AG04449 (cell line): ENCODE measurements at places on chromosomes 4 and X.

DNA sequence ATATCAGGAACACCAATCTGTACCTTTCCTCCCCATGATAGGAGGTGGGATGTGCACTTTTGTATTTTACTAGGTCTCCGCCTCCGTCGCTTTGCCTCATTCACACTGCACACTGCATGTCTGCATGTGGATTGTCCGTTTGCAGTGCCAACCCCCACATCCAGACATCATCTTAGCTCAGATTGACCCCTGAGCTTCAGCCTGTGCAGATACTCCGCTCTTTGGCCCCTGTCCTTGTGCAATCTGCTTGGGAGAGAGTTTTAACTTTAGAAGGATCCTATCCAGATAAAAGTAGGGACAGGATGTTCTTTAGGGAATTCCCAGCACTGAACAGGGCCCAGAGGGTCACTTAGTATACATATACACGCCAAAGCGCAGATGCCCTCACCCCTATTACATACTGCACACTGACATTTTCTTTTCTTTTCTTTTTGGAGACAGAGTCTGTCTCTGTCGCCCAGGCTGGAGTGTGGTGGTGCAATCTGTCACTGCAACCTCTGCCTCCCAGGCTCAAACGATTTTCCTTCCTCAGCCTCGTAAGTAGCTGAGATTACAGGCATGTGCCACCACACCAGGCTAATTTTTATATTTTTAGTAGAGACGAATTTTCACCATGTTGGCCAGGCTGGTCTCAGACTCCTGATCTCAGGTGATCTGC lies 43.3 kb upstream of the FBXW7 start:
- no peak for DNase-seq

DNA sequence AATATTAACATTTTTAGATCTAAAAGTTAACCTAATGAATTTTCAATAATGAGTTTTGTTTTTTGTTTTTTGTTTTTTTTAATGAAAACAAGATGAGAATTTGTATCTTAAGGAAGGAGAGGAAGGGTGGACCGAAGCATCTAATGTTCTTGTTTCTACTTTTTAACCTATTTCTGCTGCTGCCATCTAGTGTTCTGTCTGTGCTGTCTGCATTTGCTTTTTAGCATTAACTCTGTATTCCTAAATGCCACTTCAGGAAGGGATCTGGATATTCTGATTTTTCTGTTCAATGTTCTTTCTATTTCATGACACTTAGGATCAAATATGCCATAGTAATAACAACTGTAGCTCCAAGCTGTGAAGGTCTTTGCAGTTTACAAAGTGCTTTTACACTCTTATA lies 161.7 kb downstream of the BRWD3 start:
- no peak for DNase-seq

GRCh38 chr4:26916195-26916594 lies 55.6 kb downstream of the STIM2 start:
- no peak for DNase-seq

DNA sequence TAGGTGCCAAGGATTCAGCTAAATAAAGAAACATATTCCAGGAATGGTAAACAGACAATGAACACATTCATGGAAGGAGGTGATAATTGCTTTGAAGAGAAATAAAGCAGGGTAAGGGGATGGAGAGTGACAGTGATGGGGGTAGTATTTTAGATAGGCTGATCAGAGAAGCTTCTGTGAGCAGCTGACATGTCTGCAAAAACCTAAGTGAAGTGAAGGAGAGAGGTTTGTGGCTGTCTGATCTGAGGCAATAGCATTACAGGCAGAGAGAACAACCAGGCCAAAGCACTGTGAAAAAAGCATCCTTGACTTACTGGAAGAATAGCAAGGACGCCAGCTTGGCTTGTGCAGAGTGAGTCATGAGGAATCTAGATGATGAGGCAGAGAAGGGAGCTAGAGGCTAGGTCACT lies 271.9 kb upstream of the GATB start:
- DNase-seq: peak; percentile 55

GRCh38 chr4:168830777-168831512 lies 179.1 kb downstream of the CBR4 start:
- no peak for DNase-seq

DNA sequence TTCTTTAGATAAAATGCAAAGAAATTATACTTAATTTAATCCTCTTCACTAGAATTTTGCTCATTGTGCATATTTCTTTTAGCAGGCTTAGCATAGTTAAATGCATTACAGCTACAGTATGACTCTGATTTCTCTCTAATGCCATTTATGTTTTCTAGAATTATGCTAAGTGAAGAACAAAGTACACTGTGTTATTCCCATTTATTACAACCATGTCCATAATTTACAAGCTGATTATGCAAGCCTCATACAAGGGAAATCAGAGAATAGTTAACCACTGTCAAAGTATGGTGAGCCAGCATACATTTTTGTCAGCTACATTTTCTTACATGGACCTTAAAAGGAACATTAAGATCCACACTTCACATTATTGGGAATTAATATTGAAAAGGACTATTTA lies 99.1 kb downstream of the MAB21L2 start:
- no peak for DNase-seq

DNA sequence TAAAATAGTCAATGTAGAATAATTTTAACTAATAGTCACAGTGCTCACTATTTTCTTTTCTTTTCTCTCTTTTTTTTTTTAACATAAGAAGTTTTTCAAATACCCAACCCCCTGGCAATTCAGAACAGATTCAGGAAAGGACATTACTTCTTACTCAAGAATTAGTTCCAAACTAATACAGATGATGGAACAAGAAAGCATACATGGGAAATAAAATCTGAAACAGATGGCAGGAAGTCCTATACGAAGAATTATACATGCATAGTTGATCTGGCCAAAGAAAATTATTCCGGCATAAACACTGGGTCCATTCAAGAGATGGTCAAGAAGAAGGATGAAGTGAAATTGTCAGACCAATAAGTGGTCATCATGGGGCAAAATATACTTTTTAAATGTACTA lies 614.4 kb upstream of the INTU start:
- no peak for DNase-seq

- DNase-seq: no peak
Measured at GRCh38 chr4:1409491-1410425, 3.5 kb upstream of the NKX1-1 start.

DNA sequence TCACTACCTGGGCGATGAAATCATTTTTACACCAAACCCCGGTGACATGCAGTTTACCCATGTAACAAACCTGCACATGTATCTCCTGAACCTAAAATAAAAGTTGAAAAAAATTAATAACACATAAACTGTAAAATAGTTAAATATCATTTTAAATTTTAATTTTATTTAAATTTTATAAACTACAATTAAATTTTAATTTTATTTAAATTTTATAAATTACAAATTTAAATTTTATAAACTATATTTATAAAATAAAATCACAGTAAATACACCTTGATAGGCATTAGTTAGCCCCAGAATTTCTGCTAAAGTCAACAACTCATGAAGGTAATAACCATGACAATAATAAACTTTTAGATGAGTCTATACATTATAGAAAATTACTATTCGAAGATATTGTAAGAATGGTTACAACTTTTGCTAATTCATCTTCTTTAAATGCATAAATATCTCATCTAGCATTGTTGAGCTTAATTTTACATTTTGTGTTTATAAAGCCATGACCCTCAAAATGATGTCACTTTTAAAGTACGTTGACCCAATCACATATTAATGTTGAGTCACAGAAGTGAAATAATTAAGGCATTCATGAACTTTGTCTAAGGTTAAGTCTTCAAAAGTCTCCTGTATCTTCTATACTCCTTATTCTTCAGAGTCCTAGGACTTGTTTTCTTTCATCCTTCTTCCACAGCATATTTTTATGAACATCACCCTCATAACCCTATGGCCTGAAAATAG lies 755.8 kb upstream of the LCORL start:
- no peak for DNase-seq

DNA sequence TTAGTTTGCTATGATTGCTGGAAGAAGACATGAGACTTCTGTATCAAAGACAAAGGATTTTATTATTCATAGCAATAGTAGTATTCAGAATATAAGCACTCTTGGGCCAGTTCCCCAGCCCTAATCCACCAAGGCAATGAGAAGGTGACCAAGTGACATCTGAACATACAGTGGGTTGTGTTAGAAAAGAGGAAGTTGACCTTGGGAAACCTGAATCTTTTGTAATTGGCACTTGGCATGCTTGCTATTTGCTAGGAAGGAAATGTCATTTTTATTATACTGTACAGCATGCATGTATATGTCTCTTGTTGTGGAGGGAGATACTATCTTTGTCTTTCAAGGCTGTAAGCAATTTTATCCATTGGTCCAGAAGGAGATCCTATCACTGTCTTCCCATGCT lies 216.1 kb upstream of the FAT1 start:
- DNase-seq: no peak

DNA sequence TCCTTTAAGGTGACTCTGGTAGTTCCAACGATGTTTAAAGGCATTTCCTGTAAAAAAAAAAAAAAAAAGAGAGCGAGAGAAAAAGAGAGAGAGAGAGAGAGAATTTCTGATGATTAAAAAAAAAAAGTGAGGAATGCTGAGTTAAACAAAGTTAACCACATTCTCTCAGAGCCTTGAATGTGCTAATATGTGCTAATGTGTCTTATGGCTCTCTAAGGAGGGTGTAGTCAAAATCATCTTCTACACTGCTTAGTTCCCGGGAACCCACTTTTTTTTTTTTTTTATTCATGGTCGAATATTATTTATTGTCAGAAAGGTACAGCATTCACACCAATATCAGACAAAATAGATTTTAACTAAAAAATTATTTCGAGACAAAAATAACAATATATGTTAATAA lies 111.7 kb downstream of the SNCA start:
- no peak for DNase-seq

DNA sequence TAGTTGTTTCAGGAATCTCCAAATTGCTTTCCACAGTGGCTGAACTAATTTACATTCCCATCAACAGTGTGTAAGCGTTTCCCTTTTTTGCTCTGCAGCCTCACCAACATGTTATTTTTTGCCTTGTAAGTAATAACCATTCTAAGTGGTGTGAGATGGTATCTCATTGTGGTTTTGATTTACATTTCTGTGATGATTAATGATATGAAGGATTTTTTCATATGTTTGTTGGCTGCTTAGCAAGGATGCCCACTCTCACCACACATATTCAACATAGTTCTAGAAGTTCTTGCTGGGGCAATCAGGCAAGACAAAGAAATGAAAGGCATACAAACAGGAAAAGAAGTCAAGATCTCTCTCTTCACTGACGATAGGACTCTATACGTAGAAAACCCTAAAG lies 472.4 kb downstream of the ZNF674 start:
- no peak for DNase-seq

GRCh38 chr4:81790477-81790876 lies 318.8 kb upstream of the RASGEF1B start:
- DNase-seq: no peak

DNA sequence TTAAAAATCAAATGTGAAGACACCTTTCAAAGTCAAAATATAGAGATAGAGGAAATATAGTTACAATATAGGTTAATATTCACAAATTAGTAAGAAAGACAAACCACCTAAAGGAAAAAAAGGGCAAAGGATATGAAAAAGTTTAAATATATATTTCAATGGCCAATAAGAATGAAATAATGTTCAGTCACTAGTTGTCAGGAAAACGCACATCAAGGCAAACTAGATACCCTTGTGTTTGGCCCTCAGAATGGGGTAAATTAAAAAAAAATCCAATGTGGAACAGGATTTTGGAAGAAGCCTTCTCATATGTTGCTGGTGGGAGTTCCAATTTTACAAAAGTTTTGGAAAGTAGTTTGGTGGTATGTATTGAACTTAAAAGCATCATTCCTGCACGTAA lies 2.4 kb downstream of the ZNF41 start:
- no peak for DNase-seq

GRCh38 chr4:113524096-113524495 lies 237.4 kb downstream of the CAMK2D start:
- no peak for DNase-seq

- no peak for DNase-seq
Measured at GRCh38 chr4:173935622-173936405, 347.7 kb downstream of the FBXO8 start.

GRCh38 chr4:39044364-39044955 lies 12.3 kb upstream of the TMEM156 start:
- peak; percentile 49 for DNase-seq

GRCh38 chr4:85854546-85854945 lies 379.6 kb downstream of the ARHGAP24 start:
- no peak for DNase-seq

DNA sequence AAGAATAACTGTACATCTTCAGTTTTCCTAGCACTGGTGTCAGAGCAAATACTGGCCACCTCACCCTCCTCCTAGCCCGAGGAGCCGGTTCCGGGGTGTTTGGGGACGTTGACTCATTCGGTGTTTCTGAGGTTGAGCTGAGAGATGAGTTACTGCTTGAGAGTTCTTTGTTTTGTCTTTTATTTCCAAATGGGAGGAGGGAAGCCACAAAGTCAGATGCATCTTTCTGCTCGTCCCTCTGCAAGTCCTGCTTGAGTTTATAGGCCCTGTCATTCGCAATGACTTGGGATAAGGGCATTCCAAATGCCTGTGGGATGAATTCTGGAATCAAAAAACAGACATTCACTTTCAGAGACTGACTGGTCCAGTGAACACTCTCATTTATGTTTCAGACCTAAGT lies 77.5 kb downstream of the HCCS start:
- DNase-seq: no peak

DNA sequence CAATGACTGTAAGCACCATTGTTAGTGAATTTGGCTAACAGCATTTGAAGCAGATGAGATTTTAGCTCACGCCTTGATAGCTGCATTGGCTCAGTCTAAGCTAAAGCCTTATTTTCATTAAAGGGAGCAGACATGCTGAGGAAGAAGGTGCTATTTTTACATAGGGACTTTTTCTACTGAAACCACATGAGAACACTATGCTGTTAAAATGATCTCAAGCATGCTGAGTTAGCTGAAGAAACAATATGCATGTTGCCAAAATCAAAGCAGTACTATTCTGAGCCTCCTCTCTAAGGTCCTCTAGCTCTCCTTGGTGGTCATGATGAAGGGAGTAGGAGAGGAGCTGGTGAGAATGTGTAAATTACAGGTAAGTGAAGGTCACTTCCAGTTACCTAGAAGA lies 134.4 kb upstream of the JADE1 start:
- DNase-seq: no peak

GRCh38 chr4:38323141-38323641 lies 340.8 kb upstream of the KLF3 start:
- DNase-seq: no peak

GRCh38 chr4:52982255-52982945 lies 120.3 kb downstream of the RASL11B start:
- no peak for DNase-seq

DNA sequence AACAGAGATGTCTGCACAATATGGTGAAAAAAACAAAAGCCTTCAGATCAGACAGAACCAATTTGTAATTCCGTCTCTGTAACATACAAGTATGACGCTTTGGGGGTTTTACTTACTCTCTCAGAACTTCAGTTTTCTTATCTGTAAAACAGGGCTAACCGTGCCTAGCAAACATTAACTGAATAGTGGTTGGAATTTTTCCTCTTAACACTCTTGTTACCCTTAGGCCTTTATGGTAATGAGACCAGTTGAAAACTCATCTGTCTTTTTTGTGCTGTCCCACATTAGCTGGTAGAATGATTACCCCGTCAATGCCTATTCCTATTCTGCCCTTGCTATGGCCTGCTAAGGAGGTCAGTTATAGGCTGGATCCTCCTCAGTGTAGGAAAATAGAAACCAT lies 4.5 kb upstream of the MYOZ2 start:
- no peak for DNase-seq

- no peak for DNase-seq
Measured at GRCh38 chr4:137082061-137082460, 450.2 kb downstream of the PCDH18 start.

- no peak for DNase-seq
Measured at GRCh38 chr4:16608123-16608522, 290.3 kb downstream of the LDB2 start.
